ENCODE measurements at places on chromosomes 11 and 22. TPM values are rescaled to one million over a fixed set of nuclear protein-coding genes. Genes with fewer than 3 reads are reported as not detected.

Gene MMP13
- not detected for polyA plus RNA-seq

DNA sequence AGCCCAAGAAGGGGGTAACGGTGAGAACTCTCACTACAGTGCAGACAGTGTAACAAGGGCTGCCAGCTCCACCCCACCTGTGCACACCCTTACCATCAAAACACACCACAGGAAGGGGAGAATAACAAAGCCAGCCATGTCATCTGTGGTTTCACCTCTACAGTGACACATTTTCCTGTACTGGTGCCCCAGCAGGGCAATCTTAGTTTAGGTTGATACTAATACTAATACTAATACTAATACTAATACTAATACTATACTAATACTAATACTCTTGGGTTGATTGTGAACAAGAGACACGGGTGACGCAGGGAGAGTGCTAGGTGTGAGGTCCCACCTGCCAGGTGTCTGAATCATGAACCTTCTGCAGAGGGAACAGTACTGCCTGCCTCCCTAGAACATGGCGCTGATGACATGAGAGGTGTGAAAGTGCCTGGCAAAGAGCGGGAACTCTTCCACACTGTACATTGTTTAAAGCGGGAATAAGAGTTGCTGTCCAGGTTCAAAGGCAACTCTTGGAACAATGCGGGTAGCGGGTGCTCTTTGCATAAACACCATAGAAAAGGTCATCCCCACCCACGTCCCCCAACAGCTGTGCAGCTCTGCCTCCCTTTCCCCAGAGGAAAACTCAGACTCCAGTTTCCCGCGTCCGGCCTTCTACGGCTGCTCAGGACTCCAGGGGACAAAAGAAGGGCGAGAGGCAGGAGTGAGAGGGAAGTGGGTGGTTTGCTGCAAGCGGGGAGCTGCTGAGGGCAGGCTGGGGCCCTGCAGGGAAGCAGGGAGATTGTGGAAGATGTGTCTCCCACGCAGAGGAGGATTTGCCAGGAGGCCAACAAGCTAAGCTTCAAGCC, 25.0 kb upstream of the TMPRSS4 start:
- no peak for DNase-seq
- H3K27ac ChIP-seq = no peak overlapping the region
- H3K4me3 ChIP-seq = no peak overlapping the region
- H3K27me3 ChIP-seq = peaks cover under 1% of the 10 kb centered on the region
- H3K4me1 ChIP-seq = no peaks in the 10 kb centered on the region

DNA sequence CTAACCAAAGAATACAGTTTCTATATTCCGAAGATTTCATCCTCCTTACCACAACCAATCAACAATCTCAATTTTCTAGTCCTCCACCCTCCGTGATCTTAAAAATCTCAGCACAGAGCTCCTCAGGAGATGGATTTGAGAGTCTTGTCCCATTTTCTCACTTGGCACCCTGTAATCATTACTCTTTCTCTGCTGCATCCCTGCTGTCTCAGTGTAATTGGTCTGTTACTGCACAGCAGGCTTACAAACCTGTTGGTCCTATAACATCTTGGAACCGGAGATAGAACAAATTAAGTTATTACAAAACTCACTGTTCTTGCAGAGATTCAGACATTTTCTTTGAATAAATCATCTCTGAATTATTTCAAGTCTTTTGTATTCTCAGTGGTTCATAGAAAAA, 1227.2 kb downstream of the JRKL start:
- no peak for DNase-seq
- no peaks in the 10 kb centered on the region for H3K36me3 ChIP-seq
- no peak overlapping the region for H3K4me3 ChIP-seq
- no peaks in the 10 kb centered on the region for H3K4me1 ChIP-seq
- H3K27me3 ChIP-seq = no peaks in the 10 kb centered on the region

GRCh38 chr22:37232140-37232998, 11.7 kb downstream of the RAC2 start:
- no peak for DNase-seq
- no peaks in the 10 kb centered on the region for H3K27me3 ChIP-seq
- peaks cover 47% of the 10 kb centered on the region for H3K4me1 ChIP-seq
- no peak overlapping the region for H3K4me3 ChIP-seq
- H3K27ac ChIP-seq = no peak overlapping the region

- H3K27ac ChIP-seq = peak overlapping the region; percentile 97
- H3K4me1 ChIP-seq = peaks cover 28% of the 10 kb centered on the region
- no peak overlapping the region for H3K4me3 ChIP-seq
- peaks cover 23% of the 10 kb centered on the region for H3K36me3 ChIP-seq
Observed at GRCh38 chr22:37776639-37777005, 31.1 kb upstream of the GCAT start.

GRCh38 chr11:112797092-112797491, 164.1 kb upstream of the NCAM1 start:
- no peaks in the 10 kb centered on the region for H3K36me3 ChIP-seq
- no peak overlapping the region for H3K27ac ChIP-seq
- H3K27me3 ChIP-seq = no peaks in the 10 kb centered on the region

Gene MPEG1
- not detected for polyA plus RNA-seq

Gene YDJC
- polyA plus RNA-seq = 18.2 TPM

Measured in keratinocyte (primary cell).